ENCODE measurements at places on chromosomes 5 and 9.

DNA sequence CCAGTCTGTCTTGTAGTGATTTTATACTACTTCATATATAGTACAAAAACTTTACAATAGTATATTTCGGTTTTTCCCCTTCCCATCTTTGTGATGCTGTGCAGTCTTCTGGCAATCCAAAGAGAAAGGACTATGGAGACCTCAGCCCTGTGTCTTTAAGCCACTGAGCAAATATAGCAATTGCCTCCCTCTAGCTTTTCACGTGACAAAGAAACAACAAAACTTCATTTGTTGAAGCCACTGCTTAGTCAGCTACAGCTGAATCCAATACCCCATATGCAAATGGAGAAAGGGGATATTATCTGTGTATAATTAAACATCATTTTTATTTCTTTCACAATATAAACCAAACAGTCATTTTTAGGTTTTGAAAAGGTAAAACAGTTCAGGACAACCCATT is 142.8 kb upstream of the STK32A start:
- no peak for DNase-seq

- DNase-seq = no peak
Observed at GRCh38 chr9:130522233-130522808, 57.1 kb upstream of the FUBP3 start.

GRCh38 chr9:20312732-20313131 is 309.6 kb downstream of the MLLT3 start:
- no peak for DNase-seq

DNA sequence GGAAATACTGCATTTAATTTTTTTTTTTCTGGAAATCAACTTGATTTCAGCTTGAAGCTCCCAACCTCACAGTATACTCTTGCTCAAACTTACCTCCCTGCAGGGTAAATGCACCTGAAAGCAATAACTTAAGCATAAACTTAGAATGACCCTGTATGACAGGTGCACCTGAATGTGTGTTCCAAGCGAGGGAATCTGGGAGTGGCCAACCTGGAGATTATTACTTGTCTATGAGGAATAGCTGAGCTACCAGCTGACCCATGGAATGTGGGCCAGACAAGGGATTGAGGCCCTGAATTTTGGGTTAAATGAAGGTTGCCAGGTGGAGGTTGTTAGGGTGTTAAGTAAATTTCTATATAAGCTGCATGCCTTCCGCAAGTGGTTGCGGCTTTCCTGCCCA is 140.6 kb downstream of the OSTF1 start:
- no peak for DNase-seq

- DNase-seq = no peak
Observed at GRCh38 chr9:109439378-109440116, 58.6 kb downstream of the PTPN3 start.

- no peak for DNase-seq
Observed at GRCh38 chr9:137202966-137203365, 2.4 kb upstream of the TPRN start.

DNA sequence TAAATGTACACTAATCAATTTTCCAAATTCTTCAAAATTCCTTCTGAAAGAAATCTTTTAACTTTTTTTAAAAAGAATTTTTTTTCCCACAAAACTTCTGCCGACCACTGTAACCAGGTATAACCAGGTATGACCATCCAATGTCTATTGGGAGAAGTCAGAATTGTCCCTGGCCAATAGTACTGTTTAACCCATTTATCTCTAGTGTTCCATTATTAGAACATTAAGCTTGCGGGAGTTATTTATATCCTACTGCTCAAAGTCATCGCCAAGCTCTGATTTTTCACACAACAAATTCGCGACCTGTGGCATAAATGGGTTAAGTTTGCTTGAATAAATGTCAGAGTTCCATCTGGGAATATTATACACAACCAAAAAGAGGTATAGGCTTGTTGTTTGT is 343.2 kb downstream of the ANXA1 start:
- no peak for DNase-seq

DNA sequence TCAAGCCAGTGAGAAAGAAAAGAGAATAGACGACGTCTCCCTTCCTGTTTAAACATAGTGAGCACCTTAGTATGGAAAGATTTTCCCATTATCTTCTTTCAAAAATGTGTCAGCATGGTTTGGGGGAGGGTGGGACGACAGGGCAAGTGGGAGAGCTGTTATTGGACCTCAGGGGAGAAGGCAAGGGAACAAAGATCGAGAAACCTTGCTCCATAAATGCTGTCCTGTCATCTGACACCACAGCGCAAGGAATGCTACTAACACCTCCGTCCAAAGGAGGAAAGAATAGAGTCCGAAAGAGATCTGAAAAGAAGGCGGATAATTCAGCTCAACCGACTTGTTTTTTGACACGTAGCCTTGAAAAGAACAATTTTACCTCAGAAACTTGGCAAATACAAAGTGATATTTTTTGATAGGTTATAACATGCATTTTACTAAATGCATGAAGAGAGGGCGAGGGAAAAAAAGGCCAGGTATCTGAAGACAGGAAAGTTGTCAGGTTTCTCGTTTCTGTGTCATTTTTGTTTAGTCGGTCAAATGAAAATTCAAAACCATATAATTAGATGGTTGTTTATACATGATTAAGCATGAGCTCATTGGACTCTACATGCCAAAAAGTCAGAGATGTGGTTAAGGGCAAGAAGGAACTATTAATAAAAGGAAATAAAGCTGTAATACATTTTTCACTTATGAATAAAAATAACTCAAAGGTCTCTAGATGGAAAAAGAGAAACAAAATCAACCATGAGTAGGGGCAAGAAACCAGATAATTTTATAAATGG is 155.7 kb downstream of the GLIS3 start:
- no peak for DNase-seq

DNA sequence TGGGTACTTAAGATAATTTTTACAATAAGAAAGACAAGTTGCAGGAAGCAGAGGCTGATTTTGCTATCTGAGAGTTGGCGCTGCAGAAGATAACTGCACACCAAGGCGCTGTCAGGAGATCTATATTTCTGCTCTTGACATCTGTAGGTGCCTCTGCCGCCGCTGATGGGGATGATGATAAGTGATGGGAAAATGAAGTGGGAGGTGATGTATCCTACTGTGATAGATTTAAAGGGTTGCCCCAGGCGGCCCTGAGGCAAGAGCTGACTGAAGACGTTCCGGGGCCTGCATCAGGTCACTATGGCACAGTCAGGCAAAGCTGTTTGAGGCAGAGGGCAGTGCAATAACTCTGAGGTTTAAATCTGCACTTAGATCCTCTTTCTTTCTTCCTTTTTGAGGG is 78.1 kb downstream of the SNCAIP start:
- DNase-seq = no peak

DNA sequence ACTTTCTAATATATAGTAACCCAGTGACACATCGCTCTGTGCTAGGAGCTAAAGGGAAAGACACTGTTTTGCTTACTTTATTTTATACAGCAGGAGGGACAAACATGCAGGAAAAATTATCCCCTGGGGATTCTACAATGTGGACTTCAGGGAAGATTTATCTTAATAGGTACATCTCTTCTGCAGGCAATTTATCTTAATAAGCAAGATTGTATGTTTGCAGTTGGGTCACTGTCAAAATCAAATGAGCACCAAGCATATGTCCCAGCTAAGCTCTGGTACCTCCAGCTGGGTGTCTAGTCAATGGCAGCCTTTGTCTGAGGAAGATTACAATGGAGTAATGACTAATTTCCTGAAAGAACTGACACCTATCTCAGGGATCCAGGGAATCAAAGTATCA is 309.9 kb upstream of the PANK3 start:
- no peak for DNase-seq

- DNase-seq = no peak
Observed at GRCh38 chr9:111730937-111731567, 63.7 kb downstream of the SHOC1 start.

DNA sequence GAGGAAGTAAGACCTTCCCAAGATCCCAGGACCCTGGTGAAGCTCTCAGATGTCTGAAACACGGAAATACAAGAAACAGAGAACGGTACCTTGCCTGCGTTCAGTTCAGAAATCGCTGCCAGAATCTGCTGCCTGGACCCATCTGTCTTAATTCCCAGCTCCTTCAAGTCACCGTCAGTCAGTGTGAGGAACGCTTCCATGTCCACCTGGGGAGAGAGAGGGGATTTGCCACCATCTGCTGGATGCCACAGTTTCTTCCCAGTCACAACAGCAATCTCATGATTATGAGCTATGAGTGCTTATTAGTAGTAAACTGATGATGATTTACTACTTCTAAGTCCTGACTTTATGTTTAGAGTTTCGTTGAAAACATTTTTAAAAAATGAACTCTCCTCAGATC is 36.7 kb upstream of the GABBR2 start:
- DNase-seq = no peak

DNA sequence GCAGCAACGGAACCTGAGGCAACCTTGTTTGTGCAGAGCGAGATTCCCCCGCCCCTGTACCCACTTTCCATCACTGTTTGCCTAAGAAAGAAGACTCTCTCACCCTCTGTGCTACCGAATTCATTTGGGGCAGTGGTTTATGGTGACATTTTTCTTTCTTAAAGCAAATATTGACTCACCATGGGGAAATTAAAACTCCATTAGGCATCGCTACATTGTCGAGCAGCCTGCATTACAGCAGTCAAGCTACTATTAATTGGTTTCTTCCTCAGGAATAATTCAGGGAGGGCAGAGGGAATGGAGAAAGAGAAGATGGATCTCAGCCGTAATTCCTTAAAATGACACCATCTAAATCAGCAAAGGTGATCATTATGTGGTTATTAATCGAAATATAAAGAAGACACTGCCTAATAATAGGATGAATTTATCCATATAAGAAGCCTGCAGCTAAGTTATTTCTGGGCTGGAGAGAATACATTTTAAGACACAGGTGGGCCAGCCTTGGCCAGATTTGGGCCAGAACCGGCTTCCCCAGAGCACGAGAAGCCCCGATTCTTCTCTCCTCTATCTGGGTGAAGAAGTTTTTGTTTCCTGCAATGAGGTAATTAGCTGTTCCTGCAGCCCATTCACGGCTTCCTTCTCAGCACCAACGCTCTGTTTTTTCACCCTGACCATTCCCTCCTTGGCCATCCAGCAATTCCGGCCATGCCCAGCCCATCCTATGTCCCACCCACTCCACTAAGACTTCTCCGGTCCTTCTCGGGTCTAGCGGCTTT is 16.8 kb downstream of the CFAP77 start:
- no peak for DNase-seq

GRCh38 chr9:2872931-2873323 is 29.0 kb upstream of the PUM3 start:
- no peak for DNase-seq

DNA sequence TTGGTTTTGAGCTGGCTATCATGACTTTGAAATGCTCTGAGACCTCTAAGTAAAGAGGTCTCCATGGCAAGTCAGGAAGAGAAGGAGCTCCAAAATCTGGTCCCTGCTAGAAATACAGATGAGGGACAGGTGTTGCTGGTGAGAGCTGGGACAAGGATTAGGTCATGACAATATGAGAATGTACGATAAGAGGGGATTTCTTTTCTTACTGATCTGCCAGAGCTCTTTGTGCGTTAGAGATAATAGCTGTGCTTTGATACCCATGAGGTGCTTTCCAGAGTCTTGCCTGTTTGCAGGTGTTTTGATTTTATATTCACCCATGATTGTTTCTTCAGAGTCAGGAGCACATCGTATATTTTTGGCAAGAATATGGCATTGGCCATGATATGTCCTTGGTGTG is 56.5 kb downstream of the ANKRD33B start:
- no peak for DNase-seq

GRCh38 chr9:96661711-96662110 is 6.6 kb upstream of the PRXL2C start:
- DNase-seq = no peak

DNA sequence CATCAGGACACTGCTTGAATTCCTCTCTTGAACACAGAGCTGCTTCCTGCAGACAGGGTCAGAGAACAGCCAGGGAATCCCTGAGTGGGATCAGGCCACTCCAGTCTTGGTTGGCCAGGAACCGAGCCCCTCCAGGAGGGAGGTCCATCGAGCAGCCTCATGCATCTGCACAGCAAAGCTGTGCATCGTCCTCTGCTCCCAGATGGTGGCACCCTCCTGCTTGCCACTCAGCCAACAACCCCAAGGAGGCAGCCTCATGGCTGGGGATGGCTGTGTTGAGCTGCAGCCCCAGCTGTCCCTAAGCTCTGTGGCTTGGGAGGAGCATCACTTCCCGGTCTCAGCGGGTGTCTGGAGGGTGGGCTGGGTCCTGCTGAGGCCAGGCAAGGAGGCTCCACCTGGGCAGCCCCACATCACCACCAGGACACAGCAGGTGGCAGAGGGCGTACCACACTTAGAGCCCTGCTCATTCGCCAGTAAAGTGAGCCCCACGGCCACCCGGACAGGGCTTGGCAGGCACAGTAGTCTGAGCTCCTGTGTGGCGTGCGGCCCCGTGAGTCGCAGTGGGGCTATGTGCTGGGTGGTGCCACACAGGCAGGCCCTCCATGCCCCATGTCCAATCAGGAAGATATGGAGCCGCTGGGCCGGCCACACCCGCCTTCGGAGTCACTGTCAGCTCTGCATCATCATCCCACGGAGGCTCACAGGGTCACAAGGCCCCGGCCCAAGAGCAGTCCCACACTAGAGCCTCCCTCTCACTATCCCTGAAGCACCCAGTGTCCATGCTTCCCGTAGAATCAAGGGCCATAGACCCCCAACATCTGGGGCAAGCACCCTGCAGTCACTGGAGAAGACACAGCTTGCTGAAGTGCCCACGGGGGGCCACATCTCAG is 11.9 kb downstream of the LPCAT1 start:
- peak; percentile 12 for DNase-seq

DNA sequence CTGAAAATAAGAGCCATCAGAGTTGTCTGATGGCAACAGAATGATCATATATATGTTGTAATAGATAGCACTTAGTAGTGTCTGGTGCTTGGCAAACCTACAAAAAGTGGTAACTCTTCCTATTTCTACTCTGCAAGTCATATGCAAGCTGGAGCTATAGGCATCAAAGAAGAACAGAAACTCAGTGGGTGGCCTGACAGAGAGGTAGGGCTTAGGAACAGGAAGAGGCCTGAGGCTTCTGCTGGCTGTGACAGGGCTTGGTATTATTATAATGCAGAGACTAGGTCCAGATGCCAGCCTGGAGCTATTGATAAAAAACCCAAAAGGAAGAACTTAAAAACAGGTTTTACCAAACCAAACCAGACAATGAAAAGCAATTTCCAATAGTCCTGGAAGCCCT is 4.4 kb upstream of the DIAPH1 start:
- DNase-seq = no peak

DNA sequence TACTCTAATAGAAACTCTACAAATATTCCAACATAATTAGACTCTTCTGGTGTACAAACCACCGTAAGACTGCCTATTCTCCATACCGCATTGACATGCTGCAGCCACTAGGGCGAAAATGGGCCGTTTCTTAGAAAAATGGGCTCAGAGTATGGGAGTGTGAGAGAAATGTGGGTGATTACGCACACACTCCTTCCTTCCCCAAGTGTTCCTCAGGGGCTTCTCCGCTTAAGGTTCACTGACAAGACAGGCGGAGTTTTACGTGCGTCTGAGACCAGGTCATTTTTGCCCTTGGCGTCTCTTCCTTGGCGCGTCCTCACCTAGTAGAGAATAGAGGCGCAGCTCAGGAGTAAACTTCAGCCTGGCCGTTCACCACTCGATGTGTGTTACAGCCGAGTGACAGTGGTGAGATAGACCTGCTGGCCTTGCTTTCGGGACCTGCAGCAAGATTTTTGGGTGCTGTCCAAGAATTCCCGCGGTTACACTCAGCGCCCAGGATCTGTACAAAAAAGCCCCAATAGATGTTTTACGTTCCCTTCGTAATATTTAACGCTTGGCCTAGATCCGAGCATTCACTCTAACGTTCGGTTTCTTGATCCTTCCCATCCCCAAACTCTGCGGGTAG is 1.8 kb upstream of the NTRK2 start:
- peak; percentile 21 for DNase-seq

GRCh38 chr5:36744773-36745589 is 131.6 kb upstream of the NIPBL start:
- DNase-seq = no peak

Data from left ventricle myocardium inferior (tissue), 1 donor.